NCI-H1417 (cell line): ENCODE measurements at places on chromosomes 11 and 22.

- no peak for DNase-seq
These were observed 478.9 kb upstream of the ARHGAP42 start for GRCh38 chr11:100208207-100208606.

- no peak for DNase-seq
These were observed 87.1 kb downstream of the CEP164 start for GRCh38 chr11:117414724-117415123.

DNA sequence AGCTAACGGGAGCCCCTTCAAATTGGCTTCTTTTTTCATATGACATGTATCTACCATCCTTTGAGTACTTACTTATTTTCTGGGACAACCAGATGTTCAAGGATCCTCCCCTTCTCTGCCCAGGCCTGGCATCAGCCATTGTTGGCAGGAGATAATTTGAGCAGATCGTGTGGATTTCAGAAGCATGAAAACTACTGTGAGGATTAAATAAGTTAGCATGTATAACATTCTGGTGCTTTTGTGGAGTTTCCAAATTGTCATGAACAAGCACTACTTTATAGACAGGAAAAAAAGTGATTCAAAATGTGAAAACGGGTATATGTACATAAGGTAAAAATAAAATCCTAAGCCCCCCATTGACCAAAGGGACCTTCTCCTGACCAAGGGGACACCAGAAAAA lies 2.1 kb upstream of the NADSYN1 start:
- no peak for DNase-seq

GRCh38 chr22:23204125-23204488 lies 23.8 kb downstream of the BCR start:
- no peak for DNase-seq

GRCh38 chr11:75468534-75469340 lies 35.7 kb upstream of the KLHL35 start:
- peak; percentile 33 for DNase-seq

DNA sequence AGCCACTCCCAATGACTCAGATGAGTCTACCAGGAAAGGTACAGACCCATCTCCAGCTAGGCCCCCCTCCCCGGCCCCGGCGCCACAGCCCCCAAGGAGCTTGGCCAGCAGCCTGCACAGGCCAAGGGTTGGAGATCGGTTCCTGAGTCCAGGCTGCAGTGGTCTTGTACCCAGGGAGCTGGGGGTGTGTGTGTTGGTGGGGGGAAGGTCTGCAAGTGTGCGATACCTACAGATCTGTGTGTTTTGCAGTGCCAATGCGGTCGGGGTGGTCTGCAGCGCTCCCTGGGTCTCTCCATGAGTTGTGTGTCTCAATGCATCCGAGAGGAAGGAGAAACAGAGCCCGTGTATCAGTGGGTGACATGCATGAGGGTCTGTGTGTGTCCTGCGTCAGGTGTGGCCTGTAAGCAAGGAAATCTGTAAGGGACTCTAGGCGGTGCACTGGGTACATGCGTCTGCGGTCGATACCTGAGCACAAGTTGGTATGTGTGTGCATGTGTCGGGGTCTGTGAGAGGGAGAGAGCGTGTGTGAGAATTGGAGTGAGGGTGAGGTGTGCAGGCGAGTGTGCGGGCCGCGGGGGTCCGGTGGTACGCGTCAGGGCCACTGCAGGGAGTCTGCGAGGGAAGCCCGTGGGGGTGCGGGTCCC lies 645 bp downstream of the CDC42BPG start:
- peak; percentile 59 for DNase-seq

- no peak for DNase-seq
These were observed 218.8 kb downstream of the CTTN start for GRCh38 chr11:70616938-70617654.

DNA sequence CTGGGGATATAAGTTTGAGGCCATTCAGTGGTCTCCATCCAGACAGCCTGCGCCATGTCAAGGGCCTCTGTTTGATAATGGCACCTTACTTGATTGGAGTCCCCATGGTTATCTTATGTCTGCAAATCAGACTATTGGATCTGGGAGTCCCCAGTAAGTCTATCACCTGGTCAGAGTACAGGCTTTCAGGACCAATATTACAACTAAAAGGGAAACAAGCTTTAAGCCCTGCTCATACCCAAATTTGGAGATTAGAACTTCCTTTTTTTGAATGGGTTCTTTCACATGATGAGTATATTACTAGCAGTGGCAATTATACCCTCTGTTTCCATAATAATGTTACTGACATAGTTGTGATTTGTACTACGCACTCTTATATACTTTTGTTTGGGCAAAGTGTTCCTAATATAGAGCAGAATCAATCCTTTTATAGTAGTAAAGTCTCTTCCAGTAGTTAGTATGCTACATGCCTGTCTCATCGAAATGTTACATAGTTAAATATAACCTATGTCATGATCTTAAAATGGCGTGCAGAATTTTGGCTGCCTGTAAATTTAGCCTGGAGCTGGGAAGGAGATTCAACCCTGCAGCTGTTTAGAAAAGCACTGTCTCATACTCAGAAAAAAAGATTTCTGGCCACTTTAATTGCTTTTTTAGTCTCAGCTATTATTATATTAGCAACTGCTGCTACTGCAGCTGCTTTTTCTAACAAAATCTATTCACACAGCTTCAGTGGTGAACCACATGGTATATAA lies 4.9 kb downstream of the MS4A15 start:
- DNase-seq, result peak; percentile 87

DNA sequence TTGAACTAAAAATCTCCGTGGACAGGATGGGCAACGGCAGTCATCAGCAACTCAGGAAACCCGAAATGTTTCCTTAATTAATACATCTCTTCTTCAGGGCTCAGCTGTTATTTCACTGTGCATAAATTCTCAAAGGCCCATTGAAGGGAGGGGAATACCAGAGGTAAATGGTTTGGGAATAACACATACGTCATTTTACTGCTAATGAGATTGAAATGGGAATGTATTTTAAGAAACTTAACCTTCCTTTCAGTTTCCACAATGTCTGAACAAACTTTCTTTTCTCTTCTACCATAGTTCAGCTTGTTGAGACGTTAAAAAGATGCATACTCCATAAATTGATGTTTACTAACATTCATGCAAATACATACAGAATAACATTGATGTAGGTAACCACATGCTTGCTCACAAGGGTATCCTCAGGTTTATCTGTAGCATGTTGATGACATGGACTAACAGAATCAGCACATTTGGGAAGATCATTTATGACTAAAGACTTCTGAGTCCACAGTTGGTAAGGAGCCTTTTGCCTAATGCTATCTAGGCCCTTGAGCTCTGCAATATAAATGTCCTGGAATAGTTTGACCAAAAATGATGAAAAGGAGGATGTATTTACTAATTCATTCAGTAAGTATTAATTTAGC lies 7.7 kb upstream of the PRRG4 start:
- no peak for DNase-seq

DNA sequence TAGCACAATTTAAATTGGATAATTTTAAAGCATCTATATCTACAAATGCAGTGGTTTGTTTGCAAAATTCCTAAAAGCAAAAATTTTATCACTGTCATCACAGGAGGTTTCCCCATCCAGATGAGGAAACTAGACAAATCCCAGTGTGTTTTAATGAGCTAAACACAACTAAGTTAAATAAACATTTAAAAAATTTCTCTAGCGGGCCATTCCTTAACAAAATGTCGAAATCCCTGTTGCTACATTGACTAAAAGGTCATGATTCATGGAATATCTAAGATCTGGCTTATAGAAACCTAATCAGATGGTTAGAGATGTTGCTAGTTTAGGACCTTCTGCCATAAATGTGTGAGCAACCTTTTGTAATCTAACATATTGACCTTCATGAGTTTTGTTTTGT lies 107.3 kb upstream of the BDNF start:
- DNase-seq, result no peak

GRCh38 chr22:48680601-48681000 lies 1147.1 kb downstream of the BRD1 start:
- DNase-seq, result no peak

GRCh38 chr11:113091481-113091780 lies 130.2 kb downstream of the NCAM1 start:
- DNase-seq, result no peak

DNA sequence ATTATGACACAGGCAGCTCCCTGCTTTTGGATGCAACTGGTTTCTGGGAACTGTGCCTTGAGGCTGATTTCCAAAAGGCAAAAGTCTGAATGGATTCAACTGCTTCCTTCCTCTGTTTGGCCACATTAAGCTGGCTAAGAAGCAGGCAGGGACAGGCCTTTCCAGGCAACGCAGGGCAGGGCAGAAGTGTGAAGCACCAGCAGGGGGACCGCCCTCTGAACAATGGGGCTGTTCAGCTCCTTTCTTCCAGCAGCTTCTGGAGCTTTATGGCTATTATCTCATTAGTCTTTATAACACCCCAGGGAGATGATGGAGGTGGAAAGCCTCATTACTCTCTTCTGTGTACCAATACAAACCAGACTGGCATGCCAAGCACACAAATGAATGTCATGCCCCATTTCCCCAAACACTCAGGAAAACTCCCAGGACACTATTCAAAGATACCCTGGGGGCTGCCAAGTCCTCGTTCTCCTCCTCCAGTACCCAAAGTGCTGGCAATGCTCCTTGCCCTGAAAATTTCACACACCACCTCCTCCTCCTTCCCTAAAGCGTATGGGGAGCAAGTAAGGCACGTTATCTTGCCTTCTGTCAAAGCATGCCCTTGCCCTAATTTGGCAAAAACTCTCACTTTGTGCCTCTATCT lies 21.3 kb downstream of the MORC2 start:
- DNase-seq, result peak; percentile 3

DNA sequence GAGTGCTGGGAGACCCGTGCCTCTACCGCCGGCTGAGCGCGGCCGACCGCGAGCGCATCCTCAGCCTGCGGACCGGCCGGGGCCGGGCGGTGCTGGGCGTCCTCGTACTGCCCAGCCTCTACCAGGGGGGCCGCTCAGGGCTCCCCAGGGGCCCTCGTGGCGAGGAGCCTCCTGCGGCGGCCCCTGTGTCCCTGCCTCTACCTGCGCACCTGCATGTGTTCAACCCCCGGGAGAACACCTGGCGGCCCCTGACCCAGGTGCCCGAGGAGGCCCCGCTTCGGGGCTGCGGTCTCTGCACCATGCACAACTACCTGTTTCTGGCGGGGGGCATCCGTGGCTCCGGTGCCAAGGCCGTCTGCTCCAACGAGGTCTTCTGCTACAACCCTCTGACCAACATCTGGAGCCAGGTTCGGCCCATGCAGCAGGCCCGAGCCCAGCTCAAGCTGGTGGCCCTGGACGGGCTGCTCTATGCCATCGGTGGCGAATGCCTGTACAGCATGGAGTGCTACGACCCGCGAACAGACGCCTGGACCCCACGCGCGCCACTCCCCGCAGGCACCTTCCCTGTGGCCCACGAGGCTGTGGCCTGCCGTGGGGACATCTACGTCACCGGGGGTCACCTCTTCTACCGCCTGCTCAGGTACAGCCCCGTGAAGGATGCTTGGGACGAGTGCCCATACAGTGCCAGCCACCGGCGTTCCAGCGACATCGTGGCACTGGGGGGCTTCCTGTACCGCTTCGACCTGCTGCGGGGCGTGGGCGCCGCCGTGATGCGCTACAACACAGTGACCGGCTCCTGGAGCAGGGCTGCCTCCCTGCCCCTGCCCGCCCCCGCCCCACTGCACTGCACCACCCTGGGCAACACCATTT lies 3.5 kb downstream of the KLHDC7B start:
- DNase-seq, result no peak

GRCh38 chr22:37782340-37783168 lies 25.2 kb upstream of the GCAT start:
- no peak for DNase-seq

DNA sequence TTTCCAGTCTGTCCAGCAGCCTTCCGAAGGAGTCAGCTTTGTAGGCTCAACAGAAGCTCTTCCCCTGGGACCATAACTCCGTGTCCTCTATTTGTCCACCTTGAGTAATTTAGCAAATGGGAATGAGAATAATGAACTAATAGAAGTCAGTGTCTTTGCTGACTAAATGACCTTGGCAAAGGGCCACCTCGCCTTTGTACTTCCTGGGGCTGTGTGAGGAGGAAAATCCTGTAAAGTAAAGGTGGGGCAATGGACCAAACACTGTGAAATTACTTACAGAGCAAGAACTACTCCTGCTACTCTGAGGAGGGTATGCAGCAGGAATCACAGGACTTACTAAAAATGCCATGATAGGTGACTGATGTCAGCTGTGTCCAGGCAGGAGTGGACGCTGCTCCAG lies 36.2 kb upstream of the CSNK2A3 start:
- no peak for DNase-seq

GRCh38 chr22:27492566-27493201 lies 308.9 kb downstream of the MN1 start:
- no peak for DNase-seq

- DNase-seq, result no peak
These were observed 2.8 kb upstream of the ACER3 start for GRCh38 chr11:76857781-76858410.

DNA sequence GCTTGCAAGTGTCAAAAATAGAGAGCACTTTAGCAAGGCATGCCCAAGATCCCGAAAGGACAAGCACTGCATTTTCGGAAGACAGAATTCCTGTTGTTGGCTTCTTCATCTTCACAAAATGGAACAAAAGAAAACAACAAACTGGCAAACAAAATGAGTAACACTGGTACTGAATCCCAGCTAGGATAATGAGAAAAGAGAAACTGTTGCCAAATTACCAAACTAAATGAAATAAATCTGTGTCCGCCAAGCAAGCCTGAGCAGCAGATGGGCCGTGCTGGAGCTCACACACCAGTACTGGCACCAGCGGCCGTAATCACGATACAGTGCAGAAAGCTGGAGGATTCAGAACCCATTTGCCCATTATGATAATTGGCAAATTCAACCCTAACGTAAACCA lies 30.6 kb downstream of the TUB start:
- DNase-seq, result no peak

GRCh38 chr11:120867024-120867423 lies 156.9 kb upstream of the TBCEL start:
- DNase-seq, result peak; percentile 44

DNA sequence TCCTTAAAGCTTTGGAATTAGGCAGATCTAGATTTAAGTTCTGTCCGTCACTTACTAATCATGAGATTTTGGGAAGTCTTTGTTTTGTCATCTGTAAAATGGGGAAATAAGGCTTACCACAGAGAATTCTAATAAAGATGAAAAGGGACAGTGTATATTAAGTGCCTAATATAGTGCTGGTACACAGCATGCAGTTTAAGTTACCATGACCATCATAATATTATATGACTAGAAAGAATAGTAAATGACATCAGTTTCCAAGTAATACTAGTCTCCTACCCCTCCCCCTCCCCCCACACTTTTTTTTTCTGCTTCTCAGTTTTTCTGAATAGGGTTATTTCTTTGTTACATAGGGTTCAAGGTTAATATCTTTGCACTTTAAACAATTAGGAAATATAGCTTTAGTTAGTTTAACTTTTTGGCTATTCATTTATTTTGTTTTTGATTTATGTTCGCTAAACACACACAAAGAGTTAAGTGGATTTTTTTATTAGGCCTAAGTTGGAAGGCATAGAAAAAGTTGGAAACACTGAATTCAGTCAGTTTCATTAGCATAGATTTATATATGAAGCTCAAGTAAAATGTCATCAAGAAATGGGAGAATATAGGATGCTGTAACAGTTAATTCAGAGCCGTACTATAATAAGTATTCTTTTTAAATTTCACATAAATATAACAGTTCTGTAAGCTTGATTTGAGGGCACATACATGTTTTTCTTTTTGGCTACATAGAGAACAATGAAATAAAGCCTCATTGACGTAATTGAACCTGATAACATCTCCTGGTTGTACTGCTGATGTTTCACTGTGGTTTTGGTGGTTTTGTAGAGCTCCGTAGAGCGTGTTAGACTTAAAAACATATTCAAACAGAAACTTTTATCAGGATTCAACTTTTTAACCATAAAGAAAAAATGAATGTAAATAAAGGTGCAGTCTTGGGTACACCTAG lies 121.2 kb downstream of the PDE3B start:
- DNase-seq, result no peak

- DNase-seq, result no peak
These were observed 1398.9 kb downstream of the BRD1 start for GRCh38 chr22:48428631-48429371.
